Activated CD4-positive, alpha-beta T cell treated with anti-CD3 and anti-CD28 coated beads for 4 hours (primary cell): ENCODE measurements at places on chromosomes 7 and 10.
A peak's percentile ranks its signal among the peaks of the same experiment; 100 is the strongest.

GRCh38 chr7:65946904-65947303 lies 35.1 kb downstream of the GUSB start:
- DNase-seq: no peak

DNA sequence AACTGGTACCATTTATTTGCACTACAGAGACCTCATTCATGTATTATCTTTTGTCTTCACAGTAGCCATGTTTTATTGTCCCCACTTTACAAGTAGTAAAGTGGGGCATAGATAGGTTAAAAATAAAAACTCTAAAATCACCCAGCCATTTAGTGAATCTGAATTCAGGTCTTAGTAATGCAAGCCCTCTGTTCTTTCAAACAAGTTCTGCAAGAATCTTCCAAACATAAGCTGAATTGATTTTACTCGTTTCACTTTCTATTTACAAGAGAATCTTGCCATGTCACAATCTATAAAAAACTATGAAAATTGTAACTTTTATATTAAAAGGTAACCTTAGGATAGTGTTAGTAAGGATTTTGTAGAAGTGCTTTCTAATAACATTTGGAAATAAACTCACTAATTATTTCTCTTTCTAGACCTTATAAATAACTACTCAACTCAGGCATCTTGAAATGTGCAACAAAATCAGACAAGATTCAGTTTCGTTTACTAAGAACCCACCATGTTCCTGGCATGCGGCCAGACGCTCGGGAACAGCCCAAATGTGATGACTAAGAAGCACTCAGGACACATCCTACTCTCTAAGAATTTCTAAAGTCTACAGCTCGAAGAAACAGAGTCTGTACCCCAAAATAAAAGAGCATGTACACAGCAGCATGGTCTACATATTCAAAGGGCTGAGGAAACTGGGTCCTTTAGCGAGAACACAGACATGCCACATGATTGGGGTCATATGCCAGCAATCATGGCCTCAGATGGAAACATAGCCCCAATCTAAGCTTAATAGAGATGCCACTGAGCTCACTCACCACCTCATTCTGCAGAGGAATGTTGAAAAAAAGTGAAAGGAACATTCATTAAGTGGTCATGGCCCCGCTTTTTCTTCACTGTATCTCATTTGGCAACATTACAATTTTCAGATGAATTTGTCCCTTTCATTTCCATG lies 167.6 kb downstream of the AMPH start:
- DNase-seq: peak; percentile 75

GRCh38 chr7:23185980-23186379 lies 4.1 kb downstream of the NUP42 start:
- no peak for DNase-seq

GRCh38 chr7:134046594-134047128 lies 80.5 kb upstream of the LRGUK start:
- no peak for DNase-seq

- no peak for DNase-seq
Measured at GRCh38 chr10:86954681-86955500, 2.5 kb downstream of the MMRN2 start.

DNA sequence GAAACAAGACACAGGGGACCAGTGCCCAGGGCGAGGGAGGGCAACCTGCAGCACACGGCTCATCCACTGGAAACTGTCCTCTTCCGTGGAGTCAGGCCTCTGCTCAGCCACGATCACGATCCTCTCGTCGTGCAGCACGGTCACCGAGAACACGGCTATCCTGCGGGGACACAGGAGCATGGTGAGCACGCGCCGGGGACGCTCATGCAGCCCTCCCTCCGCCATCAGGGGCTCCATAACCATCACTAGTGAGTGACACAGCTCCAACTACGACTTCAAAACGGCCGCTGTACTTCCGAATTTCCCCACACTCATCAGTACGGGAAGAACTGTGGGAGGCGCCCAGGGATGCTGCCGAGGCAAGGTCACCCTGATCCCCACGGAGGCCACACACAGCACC lies 227.9 kb downstream of the ZMYND11 start:
- DNase-seq: no peak

- DNase-seq: no peak
Measured at GRCh38 chr10:110456046-110456445, 41.7 kb upstream of the DUSP5 start.

DNA sequence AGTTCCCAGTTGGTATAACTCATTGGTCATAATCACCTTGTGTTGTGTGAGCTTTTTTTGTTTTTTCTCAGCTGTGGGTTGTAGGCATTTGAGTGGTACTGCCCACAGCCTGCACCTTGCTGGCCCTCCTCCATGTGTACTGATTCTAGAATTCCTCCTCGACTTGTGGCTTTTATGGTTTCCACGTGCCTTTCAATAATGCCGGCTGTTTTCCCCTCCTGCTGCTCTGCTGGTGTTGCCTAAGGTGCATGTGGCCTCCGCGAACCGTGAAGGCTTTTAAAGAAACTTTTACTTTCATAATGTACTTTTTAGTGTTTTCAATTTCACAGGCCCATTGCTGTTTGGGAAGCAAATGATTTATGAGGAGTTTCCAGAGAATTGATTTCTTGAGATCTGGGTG lies 518.0 kb downstream of the REEP3 start:
- DNase-seq: no peak

- DNase-seq: no peak
Measured at GRCh38 chr7:5484921-5485320, 61.3 kb upstream of the TNRC18 start.
